Activated CD4-positive, alpha-beta T cell treated with anti-CD3 and anti-CD28 coated beads for 36 hours (primary cell): ENCODE measurements at places on chromosomes 2 and 18. TPM values are rescaled to one million over a fixed set of nuclear protein-coding genes. Genes with fewer than 3 reads are reported as not detected.

Gene NT5C1B
- not detected for total RNA-seq

Gene AOX1
- 0.65 TPM for total RNA-seq

Gene SLC5A7
- not detected for total RNA-seq

Gene TSPYL6
- total RNA-seq, result not detected
